ENCODE measurements at places on chromosomes 1 and 21.

GRCh38 chr1:15410223-15410883 lies 665 bp downstream of the EFHD2 start:
- DNase-seq: no peak

- peak; percentile 70 for DNase-seq
Measured at GRCh38 chr1:230797942-230798365, 50.8 kb downstream of the CAPN9 start.

GRCh38 chr21:41622831-41623548 lies 115.0 kb upstream of the TMPRSS2 start:
- DNase-seq: no peak

- DNase-seq: no peak
Measured at GRCh38 chr1:43348809-43349593, 9.8 kb upstream of the CDC20 start.

DNA sequence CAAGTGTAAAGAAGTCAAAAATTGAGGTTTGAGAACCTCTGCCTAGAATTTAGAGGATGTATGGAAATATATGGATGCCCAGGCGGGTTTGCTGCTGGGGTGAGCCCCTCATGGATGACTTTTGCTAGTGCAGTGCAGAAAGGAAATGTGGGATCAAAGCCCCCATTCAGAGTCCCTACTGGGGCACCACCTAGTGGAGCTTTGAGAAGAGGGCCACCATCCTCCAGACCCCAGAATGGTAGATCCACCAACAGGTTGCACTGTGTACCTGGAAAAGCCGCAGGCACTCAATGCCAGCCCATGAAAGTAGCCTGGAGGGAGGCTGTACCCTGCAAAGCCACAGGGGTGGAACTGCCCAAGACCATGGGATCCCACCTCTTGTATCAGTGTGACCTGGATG lies 330.7 kb upstream of the DPYD start:
- no peak for DNase-seq

GRCh38 chr1:115555446-115555845 lies 86.3 kb upstream of the VANGL1 start:
- DNase-seq: peak; percentile 58

GRCh38 chr1:93801471-93801870 lies 77.5 kb downstream of the DNTTIP2 start:
- peak; percentile 40 for DNase-seq

- no peak for DNase-seq
Measured at GRCh38 chr1:18309552-18310155, 171.1 kb upstream of the KLHDC7A start.

GRCh38 chr1:23889074-23889473 lies 21.0 kb upstream of the FUCA1 start:
- no peak for DNase-seq

DNA sequence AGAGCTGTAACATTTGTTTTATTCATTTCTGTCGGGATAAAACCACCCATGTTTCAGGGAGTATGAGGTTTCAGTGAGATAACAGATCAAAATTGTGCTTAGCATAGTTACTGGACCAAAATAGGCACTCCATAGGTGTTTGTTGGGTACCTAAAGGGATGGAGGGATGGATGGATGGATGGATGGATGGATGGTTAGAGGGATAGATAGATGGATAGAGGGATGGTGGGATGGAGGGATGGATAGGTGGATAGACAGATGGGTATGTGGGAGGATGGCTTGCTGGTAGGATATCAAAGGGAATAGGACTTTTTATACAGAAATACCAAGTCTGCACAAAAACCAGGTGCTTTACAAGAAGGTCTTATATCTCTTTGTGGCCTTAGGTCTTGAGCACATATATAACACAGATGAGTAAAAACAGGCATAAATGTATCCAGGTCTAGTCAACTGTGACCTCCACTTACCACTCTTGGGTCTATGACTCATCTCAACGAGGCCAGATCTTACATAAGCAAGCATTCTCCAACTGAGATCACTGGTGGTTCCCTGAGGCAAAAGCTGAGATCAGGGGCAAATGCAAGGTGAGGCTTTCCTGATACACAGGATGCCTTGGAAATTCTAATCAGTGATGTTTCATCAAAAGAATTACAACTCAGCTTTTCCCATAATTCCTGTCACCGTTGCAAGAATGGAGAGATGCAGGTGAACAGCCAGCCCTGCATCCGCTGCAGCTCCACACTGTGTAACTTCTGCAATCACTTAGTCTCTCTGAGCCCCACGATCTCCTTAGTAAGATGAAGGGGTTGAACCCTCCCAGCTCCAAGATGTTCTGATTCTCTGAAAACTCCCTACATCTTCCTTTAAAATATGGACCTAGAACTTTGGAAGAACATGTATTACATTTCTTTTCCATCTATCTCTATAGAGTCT lies 32.0 kb downstream of the PTAFR start:
- no peak for DNase-seq

- DNase-seq: no peak
Measured at GRCh38 chr1:153348511-153349362, at the start of gene PGLYRP4. TSS of gene PGLYRP4 (minus strand) at chr1:153348841. CDS start at chr1:153347932, 909 bp downstream.

- no peak for DNase-seq
Measured at GRCh38 chr1:90434460-90434859, 282.6 kb downstream of the BARHL2 start.

- DNase-seq: peak; percentile 98
Measured at GRCh38 chr1:2233997-2234761, 6.1 kb downstream of the SKI start.

DNA sequence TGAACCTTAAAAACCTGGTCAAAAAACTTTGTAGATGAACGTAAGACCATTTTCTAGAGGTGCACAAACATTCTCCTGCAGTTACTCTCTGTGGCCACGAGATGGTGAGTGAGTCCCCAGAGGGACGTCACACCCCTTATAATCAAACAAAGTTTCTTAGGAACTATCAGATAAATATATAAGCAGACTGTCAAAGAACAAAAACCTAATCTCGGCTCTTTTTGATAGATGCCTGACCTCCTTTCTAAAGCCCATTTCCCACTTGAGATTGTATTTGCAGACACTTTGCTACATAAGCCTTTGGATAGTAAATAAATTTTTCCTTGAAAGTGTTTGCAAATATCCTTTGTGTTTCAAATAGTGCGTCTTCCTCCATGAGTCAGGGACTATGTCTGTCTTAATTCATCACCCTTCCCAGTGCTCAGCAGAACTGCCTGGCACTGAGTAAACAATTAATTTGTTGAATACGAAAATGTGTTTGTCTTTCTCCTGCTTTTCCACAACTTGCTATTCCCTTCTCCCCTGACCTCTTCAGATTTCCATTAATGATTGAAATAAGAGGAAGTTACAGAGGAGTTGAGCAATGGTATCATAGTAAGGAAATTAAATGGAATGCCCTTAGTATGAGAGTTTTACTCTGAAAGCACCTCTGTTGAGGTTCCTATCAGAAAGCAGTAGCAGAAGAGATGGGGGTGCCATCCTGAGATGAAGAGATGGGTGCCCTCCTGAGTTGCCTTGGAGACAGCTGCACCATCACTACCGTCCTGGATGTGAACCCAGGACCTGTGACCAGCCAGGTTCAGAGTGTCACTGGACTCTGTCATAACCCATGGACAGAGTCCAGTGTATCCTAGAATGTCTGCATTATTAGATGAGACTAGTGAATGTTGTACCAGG lies 57.8 kb upstream of the RAVER2 start:
- peak; percentile 39 for DNase-seq

- DNase-seq: no peak
Measured at GRCh38 chr1:157700732-157701131, at the start of gene FCRL3. TSS of gene FCRL3 (minus strand) at chr1:157700769. CDS start at chr1:157700489, 280 bp downstream.

- DNase-seq: no peak
Measured at GRCh38 chr1:192224396-192224795, 66.1 kb downstream of the RGS18 start.

GRCh38 chr1:23416964-23417363 lies 7.6 kb downstream of the TCEA3 start:
- DNase-seq: no peak

DNA sequence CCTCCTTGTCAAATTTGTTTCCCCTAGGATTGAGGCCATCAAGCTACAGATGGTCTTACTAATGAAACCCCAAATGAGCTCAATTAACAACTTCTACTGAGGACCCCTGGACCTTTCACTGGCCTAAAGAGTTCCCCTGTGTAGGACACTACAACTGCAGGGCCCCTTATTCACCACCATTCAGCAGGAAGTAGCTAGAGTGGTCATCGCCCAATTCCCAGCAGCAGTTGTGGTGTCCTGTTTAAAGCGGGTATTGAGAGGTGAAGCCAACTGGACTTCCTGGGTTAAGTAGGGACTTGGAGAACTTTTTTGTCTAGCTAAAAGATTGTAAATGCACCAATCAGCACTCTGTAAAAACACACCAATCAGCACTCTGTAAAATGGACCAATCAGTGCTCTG lies 1466.9 kb downstream of the KCNT2 start:
- DNase-seq: no peak

DNA sequence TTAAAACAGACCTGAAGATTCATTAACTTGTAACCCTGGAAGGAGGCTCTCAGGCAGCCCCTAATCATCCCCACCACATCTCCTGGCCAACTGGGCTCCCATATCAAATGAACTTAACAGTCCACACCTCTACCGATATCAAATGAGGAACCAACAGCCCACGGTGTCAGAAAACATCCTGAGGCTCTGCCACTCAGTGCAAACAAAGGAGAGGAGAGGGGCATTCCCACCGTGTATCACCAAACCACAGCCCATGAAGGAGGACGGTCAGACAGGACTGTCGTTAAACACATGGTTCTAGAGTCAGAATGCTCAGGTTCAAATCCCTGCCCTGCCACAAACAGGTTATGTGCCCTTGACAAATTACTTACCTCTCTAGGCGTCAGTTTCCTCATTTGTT lies 52.5 kb downstream of the ERI3 start:
- DNase-seq: no peak

GRCh38 chr1:35622510-35623178 lies 18.7 kb downstream of the PSMB2 start:
- no peak for DNase-seq

DNA sequence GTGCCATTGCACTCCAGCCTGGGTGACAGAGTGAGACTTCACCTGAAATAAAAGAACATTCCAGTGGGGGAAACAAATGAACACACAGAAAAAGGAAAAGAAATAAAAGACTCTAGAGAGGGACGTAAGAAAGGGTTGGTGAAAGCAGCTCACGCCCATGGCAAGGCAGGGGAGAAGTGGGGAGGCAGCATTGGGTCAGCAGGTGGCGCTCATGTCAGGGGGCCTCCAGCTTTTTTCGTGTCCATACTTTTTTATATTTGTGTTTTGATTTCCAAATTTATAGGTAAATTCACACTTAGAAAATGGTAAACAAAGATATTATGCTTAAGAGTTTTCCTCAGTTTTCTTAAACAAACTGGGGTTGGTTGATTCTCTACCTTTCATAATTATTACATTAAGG lies 45.5 kb downstream of the VPS13D start:
- DNase-seq: no peak

DNA sequence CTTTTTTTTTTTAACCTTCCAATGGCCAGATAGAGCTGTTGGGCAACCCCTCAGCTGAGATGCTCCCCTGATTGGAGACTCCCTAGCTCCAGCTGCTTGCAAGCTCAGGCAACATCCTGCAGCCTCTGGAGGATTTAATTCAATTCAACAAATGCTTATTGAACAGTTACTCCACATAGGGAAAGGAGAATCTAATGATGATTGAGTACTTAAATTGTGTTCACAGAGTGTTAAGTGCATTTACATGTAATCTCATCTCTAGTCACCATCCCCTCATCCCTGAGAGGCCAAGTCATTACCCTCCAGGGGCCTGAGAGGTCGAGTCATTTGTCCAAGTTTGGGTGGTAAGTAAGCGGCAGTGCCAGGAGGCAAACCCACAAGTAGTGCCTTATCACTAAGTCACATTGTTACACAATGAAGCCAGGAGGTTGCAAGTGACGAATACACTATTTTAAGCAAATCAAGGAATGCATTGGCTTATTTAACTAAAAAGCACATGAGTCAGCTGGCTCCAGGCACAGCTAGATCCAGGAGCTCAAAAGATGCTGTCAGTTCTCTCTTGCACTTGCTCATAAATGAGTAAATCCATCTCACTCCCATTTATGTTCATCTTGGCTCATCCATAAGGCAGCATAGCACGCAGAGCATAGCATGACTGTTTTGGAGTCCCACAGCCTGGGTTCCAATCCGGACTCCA lies 64.3 kb downstream of the OPTC start:
- DNase-seq: peak; percentile 95

DNA sequence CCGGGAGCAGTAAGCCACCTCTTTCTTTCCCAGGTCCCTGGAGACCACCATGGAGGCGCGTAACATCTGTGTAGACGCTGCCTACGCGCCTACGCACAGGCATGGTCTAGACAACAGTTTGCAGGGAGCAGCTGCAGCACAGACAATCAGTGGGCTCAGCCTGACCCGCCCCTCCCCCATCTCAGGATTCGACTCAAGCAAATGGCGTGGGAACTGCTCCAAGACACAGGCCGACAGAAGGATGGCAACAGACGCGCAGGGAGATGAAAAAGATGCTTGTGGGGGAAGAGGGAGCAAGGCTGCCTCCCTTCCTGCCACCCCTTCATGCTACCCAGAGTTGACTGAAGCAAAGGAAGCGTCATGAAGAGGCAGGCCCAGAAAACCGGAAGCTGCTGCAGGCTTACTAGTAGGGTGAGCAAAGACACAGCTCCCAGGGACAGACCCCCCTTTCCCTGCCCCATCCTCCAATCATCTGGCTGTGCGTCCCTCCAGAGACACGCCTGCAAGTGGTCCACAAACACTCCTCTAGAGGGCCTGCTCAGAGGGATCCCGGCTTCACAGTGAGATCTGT lies 19.5 kb downstream of the STK40 start:
- DNase-seq: no peak

GRCh38 chr1:166840309-166841274 lies 1.3 kb downstream of the POGK start:
- no peak for DNase-seq

GRCh38 chr1:30526652-30527345 lies 196.6 kb downstream of the MATN1 start:
- DNase-seq: no peak

GRCh38 chr1:156480411-156481192 lies 20.0 kb downstream of the MEF2D start:
- DNase-seq: no peak

GRCh38 chr1:209884665-209885117 lies 53.3 kb upstream of the SYT14 start:
- peak; percentile 92 for DNase-seq

GRCh38 chr1:223835754-223836153 lies 10.0 kb downstream of the TP53BP2 start:
- no peak for DNase-seq

GRCh38 chr1:95139039-95139438 lies 21.9 kb downstream of the TLCD4 start:
- DNase-seq: no peak

- DNase-seq: no peak
Measured at GRCh38 chr1:226660410-226661182, 78.5 kb downstream of the ITPKB start.
